CD4-positive, alpha-beta T cell treated with Interleukin-17A for 1 hour (primary cell): ENCODE measurements at places on chromosomes 3 and 15.

DNA sequence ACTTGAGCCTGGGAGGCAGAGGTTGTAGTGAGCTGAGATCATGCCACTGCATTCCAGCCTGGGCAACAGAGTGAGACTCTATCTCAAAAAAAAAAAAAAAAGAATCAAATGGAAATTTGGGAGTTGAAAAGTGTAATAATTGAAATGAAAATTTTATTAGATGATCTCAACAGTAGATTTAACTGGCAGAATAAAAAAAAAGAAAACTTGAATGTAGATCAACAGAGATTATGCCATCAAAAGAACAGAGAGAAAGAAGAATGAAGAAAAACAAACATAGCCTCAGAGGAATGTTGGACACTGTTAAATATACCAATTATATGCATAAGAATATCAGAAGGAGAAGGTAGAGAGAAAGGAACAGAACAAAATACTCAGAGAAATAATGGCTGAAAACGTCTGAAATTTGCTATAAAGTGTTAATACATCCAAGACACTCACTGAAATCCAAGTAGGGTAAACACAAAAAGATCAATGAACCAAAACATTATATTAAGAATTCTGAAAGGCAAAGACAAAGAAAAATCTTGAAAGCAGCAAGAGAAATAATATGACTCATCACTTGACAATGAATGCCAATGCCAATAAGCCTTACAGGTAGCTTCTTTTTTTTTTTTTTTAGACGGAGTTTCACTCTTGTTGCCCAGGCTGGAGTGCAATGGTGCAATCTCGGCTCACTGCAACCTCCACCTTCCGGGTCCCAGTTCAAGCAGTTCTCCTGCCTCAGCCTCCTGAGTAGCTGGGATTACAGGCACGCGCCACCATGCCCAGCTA lies 14.6 kb upstream of the ELP6 start:
- no peak for DNase-seq

DNA sequence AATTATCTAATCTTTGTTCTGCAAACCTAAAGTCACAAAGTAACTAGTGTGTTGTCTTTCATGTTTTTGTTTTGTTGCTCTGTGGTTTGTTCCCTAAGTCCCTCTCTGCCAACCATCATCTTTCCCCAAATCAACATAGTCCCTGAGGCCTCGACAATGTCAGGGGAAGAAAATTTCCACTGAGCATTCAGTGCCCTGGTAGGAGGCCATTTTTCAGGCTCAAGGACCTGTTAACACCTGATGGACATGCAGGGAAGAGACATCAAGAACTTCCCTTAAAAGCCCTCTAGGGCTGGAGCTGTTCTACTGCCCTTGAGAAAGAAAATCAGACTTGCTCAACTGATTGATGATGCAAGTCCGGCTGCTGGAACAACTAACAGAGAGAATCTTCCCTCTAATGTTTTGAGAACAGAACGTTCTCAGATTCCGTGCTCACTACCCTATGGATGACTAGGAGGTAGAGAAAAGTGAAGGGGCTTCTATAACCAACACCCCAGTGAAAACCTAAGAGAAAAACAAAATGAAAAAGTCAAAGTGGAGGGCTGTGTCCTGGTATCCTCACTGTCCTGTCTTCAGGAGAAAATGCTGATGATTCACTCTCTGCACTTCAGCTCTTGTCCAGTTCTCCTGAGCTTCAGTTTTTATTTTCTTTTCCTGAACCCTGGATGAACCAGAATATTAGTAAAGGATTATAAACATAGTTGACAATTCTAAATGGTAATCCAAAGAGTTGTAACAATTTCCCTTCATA lies 373.1 kb downstream of the FOXP1 start:
- DNase-seq: no peak

DNA sequence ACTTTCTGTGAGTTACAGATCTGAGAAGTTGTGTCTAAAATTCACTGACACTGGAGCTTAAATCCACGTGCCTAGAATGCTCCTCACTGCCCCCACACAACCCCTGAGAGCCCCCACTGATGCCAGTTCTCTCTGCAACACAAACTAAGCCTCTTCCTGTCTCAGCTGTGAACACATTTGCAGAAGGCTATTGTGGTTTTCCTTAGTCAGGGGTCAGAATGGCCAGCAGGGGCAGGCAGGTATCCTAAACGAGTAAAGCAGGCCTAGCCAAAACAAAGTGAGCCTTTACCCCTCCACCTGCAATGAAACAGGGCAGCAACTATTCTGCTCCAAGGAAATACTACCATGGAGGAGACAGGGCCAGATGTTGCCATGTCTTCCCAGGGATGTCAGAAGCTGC lies 78.6 kb downstream of the FHIT start:
- no peak for DNase-seq

GRCh38 chr3:133944641-133945380 lies 49.1 kb upstream of the RAB6B start:
- no peak for DNase-seq

- no peak for DNase-seq
These were observed 82.0 kb downstream of the HHLA2 start for GRCh38 chr3:108378153-108378951.
